Kidney glomerular epithelial cell (primary cell): ENCODE measurements at places on chromosomes 16 and 17.

DNA sequence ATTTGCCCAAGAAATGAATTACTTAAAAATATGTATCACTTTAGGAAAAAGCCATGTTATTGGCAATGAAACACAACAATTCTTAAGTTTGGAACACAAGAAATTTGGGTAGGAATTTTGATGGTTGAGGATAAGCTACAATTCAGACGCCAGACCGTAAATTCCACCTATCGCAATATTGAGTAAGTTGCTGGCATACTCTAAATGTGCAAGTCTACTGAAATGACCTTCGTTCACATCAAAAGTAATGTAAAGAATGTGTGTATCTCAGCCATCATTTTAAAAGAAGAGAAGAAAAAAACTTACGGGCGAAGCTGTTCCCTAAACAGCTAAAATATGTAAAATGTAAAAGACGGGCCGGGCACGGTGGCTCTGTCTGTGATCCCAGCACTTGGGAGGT, 33.4 kb downstream of the UBE2G1 start:
- no peak for DNase-seq

- no peak for DNase-seq
Observed at GRCh38 chr16:1333149-1333812, at the start of gene BAIAP3. Gene BAIAP3, plus strand, starts transcription at chr16:1333645. Its CDS starts 4,905 bp downstream, at chr16:1338550.

- no peak for DNase-seq
Observed at GRCh38 chr17:75345514-75346167, 56.4 kb upstream of the SLC25A19 start.

- DNase-seq, result no peak
Observed at GRCh38 chr17:62925267-62925836, 40.7 kb upstream of the TANC2 start.

DNA sequence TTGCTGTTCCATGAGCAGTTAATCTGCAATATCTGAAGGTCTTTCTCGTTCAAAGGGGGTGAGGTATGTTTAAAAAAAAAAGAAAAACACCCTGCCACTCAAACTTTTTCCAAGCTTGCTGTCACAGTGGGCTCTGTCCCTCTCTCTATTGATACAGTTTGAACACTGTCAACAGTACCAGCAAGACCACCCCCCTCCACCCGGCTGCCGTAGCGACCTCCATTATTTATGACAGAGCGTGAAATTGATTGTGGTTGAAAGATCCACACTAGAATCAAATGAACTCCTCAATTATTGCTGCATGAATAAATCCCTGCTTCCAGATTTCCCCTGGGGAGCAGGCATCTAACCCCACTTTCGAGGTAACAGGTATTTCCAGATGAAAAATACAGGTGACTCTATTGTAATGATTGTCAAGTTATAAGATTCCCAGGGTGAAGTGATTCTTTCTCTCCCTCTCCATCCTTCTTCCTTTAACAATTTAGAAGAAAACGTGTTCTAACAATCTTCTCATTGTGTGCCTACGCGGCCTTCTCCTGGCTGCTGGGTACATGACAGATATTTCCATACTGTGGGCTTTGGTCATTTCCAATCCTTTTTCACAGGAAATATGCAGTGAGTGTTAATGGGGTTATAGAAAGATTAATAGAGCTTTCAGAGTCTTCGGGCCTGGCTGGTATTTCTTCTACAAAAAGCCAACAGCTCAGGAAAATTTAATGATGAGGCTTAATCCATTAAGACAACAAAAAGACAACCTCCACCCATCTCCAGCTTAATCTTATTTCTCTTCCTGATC, 135.7 kb upstream of the C16orf82 start:
- no peak for DNase-seq
